ENCODE measurements at places on chromosomes 2 and 18.

GRCh38 chr2:163640542-163641193 lies 95.1 kb downstream of the FIGN start:
- DNase-seq: no peak

GRCh38 chr2:173982182-173982714 lies 17.1 kb upstream of the SP3 start:
- DNase-seq: no peak

GRCh38 chr18:9354256-9354655 lies 19.7 kb downstream of the TWSG1 start:
- no peak for DNase-seq

DNA sequence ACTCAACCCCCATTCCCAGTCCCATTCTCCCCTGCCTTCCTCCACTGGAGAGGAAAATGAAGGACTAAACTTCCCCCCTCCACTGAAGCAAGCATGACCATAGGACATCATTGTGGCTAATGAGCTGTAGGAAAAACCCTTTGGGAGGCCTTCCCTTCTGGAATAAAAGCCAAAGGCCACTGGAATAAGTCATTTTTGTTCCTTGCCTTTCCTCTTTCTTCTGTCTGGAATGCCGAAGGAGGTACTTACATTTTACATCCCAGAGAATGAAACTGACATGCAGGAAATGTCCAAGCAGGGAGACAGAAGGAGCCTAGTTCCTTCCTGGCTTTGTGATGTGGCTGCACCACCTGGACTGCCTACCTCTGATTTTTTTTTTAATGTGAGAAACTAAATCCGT lies 9.1 kb upstream of the PTPRM start:
- no peak for DNase-seq

DNA sequence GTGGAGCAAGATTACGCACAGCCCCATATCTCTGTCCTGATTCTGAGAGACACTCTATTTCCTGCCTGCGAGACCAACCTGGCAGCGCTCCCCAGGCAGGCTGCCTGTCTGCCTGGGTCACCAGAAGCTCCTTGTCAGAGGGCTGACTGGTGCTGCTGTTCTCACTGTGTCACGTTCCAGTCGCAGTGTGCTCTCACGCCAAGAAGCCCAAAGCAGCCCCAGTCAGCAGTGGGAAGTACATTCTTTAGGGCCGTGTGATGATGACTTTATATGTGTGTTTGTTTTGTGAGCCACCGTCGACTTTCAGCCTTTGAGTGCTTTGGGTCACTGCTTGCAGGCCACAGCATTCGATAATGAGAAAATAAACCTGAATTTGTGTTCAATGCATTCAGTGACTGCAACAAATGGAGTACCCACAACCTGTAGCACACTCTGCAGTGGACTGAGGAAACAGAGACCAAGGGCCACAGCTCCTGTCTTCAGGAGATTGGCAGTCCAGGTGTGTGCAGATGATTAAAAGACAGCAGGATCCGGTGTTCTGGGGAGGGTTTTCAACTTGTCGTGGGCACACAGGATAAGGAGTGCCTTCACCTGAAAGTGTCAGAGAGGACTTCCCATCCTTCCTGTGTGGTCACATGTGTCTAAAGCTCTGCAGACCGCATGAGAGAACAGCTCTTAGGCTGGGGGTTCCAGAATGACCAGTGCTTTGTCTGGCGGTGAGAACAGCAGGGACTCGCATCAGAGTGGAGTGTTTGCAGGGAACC lies 4.8 kb downstream of the TNFRSF11A start:
- DNase-seq: no peak

- no peak for DNase-seq
These were observed 36.7 kb downstream of the LMAN2L start for GRCh38 chr2:96703021-96703751.

GRCh38 chr2:174730698-174731018 lies 33.6 kb downstream of the CHRNA1 start:
- DNase-seq: no peak

DNA sequence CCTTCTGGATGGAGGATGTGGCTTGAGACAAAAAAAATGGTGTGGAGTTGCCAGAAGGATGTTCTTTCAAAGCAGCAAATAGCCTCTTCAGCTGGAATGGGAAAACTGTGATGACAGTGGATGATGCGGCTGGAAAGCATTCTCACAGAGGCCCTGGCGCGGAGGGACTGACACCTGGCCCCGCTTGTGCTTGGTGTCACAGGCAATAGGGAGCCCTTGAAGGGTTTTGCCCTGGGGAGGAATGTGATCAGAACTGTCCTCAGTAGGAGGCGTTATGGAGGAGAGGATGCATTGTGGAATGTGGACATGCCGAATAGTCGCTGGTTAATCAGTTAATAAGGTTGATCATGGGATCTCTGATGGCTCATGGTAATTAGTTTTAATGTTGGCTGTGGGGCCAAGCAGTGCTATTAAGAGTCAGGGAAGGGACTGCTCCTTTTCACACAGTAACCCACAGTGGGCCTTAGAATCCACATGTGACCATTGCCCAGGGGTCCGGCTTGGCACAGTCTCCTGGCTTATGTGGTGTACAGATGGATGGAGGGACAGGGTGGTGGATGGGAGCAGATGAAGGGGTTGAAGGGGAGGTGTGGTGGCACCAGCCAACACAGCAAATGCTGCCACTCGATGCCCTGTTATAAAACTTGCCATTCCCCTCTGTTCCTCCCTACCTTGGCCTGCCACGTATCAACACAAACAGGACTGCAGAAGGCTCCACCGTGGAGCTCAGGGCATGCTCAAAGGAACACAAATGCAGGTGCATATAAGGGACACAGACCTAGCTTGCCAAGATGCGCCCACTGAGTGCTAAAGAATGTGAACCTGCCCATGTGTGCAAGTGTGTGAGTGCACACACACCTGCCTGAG lies 71.7 kb downstream of the CIB4 start:
- no peak for DNase-seq

DNA sequence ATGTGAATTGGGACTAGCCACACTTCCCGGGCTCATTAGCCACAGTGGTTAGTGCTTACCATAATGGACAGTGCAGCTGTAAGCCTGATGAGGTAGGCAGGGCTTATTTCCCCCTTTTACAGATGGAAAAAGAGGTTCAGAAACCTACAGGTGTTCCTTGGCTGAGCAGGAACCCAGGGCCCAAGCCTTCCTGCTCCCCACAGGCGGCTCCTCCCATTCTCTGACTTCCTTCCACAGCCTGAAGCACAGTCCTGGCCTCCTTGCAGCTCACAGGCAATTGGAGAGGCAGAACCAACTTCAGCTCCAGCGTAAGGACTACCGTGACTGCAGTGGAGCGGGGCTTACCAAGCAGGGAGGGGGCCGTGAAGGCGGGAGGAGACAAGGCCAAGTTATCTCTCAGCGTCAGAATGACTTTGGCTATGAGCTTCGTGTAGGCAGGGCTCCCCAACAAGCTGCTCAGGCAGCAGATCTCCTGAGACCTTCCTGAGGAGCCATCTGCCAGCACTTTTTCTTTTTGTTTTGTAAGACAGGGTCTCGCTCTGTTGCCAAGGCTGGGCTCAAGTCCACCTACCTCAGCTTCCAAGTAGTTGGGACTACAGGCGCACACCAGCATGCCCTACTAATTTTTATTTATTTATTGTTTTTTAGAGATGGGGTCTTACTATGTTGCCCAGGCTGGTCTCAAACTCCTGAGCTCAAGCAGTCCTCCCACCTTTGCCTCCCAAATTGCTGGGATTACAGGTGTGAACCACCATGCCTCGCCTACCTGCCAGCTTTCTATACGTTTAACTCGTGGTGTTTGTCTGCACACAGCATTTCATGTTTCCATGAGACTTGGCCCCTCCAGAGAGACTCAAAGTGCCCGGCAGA lies 34.2 kb upstream of the NT5DC4 start:
- DNase-seq: no peak

- DNase-seq: no peak
These were observed 29.4 kb upstream of the RNF149 start for GRCh38 chr2:101337877-101338276.

DNA sequence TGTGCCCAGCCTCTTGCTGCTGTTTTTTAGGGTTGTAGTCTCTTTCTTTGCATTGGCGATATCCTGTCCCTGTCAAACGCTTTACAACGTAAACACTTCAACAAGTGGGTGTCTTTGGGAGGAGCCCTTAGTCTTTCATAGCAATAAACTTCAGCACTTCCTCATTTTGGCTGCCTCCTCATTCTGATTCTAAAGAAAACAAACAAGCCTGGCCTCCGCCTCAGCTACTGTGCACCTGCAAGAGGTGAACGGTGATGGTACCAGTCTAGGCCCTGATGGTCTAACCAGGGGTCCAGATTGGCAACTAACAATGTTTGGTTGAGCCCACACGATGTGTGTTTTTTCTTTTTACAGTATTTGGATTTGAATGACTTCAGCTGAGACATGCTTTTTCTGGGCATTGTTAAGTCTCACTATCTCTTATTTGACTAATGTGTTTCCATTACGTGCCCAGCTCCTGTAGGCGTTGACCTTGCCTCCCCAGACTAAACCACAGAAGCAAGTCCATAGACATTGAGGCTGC lies 53.2 kb upstream of the CUL3 start:
- DNase-seq: no peak

DNA sequence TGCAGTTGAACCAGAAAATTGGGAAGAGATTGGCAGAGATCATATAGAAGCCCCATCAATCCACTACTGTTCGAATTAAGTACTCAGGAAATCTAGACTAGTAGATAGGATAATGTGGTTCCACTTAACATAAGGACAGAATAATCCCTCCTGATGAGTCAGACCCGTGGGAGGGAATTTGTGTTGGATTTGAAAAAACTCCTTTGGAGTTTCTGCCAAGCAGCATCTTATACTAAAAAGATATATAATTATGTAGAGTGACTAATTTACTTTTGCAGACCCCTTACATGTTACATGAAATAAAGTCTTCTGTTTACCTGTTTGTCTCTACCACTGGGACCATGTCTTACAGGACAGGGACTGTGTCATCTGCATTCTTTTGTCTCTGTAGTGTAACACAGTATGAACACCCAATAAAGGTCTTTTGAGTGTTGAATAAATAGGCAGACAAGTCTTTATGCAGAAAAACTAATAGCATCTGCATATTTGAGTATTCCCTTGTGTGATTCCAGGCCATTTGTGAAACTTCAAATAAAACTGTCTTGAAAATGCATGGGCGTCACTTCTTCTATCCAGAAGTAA lies 122.6 kb upstream of the DNAJC10 start:
- no peak for DNase-seq

DNA sequence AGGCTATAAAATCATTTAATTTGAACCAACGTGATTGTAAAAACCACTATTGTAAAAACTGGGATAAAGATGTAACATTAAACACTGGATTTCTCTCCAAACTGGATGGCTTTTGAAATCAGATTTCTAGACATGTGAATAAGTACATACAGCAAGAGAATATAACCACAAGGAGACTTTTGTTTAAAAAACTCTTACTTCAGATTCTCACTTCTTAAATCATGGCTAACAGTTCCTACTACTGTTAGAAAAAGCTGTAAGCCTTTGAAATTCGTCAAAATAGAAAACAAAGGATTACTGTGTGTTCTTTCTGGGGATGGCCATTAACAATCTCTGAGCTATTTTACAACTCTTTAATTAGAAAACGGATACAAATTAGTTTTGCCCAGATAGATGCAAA lies 39.4 kb upstream of the SH3BP4 start:
- DNase-seq: no peak

- no peak for DNase-seq
These were observed 190.4 kb upstream of the CRIM1 start for GRCh38 chr2:36165132-36165531.

DNA sequence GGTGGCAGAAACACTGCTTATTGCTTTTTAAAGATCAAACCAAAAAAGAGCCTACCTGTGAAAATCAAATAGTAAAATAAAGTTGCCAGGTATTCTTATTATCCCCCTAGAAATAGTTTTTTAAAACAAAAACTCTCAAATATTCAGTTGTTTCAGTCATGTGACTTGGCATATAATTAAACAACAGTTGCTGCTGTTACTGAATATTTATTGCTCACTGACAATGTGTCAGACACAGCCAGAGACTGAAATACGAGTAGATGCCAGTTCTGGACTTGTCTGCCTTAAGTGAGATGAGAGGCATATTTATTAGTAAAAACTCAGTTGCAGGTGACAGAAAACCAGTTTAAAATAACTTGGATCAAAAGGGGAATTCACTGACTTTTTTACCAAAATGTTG lies 106.0 kb upstream of the RAB12 start:
- DNase-seq: no peak

DNA sequence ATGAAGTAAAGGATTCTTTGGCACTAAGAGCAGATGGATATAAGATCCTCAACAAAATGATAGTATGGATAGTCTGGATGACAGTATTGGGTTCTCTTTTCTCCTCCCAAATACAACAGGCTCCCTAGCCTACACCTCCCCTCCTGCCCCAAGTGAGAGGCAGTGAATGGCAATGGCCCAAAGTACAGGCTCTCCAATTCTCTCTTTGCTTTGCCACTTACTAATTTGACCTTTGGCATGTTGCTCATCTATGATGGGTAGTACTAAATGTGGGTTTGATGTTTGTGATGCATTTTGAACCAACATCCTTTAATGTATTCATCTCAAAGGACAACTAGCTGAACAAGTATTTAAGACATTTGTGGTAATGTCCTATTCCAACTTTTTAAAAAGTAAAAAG lies 65.9 kb downstream of the EIF5B start:
- no peak for DNase-seq

DNA sequence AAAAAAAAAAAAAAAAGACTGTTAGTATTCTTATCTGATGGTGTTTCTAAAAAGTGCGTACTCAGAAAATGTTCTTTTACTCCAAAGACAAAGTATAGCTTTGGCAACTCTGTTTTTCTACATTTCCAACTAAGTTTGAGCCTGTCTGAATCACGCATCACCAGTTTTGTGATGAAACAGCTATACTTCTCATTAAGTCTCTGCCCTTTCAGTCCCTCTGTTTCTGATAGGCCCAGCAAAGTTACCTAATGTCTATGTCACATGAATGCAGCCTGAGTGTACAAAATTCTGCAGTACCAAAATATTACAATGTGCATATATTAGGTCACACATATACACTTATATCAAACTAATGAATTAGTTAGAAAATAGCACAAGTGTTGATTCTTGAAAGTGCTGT lies 22.4 kb downstream of the TWSG1 start:
- no peak for DNase-seq

- DNase-seq: no peak
These were observed 144.4 kb upstream of the ITGA6 start for GRCh38 chr2:172282944-172283343.

- no peak for DNase-seq
These were observed 81.1 kb downstream of the BOLA3 start for GRCh38 chr2:74066491-74067203.

DNA sequence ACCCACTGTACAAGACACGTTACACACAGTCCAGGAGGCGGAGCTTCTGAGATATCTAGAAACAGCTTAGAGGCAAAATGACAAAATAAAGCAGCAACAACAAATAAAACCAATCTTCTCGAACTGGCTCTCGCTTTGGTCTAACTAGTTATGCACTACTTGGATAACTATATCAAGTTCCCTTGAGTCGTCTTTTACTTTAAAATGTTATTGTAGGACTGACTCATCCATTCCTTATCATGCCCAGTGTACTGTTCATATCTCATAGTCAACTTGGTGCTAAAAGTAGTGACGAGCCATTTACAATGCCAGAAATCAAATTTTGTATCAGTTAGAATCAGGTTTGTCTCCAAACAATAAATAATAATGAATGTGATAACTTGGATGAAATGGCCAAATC lies 102.5 kb upstream of the SLC35G4 start:
- DNase-seq: no peak

Data from stimulated activated CD4-positive, alpha-beta T cell treated with anti-CD3 and anti-CD28 coated beads, Interleukin-1b, Interleukin-23, amount 100 ng/mL, for 4 hours (primary cell).